AG09319 (cell line): ENCODE measurements at places on chromosomes 2 and 18.

GRCh38 chr2:218811382-218811781, 20.2 kb downstream of the PRKAG3 start:
- no peak for DNase-seq

GRCh38 chr2:59295524-59296162, 1054.5 kb upstream of the FANCL start:
- no peak for DNase-seq

GRCh38 chr2:30765876-30766470, 41.3 kb downstream of the CAPN13 start:
- no peak for DNase-seq

GRCh38 chr2:33275689-33276444, 200.6 kb upstream of the RASGRP3 start:
- peak; percentile 49 for DNase-seq

DNA sequence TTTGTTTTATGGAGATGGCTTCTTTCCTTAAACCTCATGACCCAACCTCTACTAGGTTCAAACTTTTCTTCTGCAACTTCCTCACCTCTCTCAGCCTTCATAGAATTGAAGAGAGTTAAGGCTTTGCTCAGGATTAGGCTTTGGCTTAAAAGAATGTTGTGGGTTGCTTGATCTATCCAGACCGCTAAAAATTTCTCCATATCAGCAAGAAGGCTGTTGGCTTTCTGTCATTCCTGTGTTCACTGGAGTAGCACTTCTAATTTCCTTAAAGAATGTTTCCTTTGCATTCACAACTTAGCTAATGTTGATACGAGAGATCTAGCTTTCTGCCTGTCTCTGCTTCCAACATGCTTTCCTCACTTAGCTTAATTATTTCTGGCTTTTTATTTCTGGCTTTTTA, 58.1 kb upstream of the KYNU start:
- DNase-seq: no peak

- peak; percentile 83 for DNase-seq
Observed at GRCh38 chr18:44537526-44537925, 143.2 kb upstream of the SETBP1 start.

- DNase-seq: no peak
Observed at GRCh38 chr2:63484481-63484880, 103.8 kb downstream of the WDPCP start.

GRCh38 chr2:168241208-168241607, 6.2 kb downstream of the STK39 start:
- DNase-seq: no peak

GRCh38 chr2:218028562-218029348, 26.0 kb upstream of the TNS1 start:
- no peak for DNase-seq

- no peak for DNase-seq
Observed at GRCh38 chr2:207749873-207750272, 19.8 kb downstream of the FZD5 start.

GRCh38 chr2:237673130-237674001, 46.0 kb downstream of the LRRFIP1 start:
- DNase-seq: no peak

DNA sequence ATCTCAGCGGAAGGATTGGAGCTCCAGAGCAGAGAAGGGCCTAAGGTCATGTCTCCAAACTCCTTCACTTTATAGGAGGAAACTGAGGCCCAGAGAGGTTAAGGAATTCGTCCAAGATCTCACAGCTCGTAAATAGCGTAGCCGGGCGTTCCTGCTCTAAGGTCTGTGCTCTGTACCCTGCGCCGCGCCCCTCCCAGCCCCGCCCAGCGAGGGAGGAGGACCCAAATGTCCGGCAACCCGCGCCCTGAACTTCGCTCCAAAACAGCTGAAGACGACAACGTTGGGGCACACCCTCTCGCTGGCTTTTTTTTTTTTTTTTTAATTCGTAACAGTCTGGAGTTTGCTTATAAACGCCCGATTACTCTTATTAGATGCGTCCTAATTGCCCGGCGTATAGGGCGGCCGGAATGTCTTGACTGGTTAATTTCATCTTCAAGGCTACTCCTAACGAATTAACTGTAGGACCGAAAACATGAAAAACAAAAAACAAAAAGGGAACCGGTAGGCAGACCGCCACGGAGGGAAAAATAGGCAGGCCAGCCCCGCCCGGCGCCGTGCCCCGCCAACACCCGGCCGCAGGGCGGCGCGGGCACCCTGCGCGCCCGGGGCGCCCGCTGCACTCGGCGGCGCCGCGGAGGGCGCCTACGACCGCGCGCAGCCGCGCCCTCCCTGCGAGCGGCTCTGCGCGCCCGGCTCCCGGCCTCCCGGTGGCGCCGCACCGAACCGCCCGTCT, 928 bp upstream of the FOSL2 start:
- DNase-seq: peak; percentile 79

- DNase-seq: no peak
Observed at GRCh38 chr2:75607400-75607798, 39.2 kb upstream of the MRPL19 start.

- DNase-seq: no peak
Observed at GRCh38 chr2:197229509-197230443, 80.8 kb downstream of the ANKRD44 start.

DNA sequence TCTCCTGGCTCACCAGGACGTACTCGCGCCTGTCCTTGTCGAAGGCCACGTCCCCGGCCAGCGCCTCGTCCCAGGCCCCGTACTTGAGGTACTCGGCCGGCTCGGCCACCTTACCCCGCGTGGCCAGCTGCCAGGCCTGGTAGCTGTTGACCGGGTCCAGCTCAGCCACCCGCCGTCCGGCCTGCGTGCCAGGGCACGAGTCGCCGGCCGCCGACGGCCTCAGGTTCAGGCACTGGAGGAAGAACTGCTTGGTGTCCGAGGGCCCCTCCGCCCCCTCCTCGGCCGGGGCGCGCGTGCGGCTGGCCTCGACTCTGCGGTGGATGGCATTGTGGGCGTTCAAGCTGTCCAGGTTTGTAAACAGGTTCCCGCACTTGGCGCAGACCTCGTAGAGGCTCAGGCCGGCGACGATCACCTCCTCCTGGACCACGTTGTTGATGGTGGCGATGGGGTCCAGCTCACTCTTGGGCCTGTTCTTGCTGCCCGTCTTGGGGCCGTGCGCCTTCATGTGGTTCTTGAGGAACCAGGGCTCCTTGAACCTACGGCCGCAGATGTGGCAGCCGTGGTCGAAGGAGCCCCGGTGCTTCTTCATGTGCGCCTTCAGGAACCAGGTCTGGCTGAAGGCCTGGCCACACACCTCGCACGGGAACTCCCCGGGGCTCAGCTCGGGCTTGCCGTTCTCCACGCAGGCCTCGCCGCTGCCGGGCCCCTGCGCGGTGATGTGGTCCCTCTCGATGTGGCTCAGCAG, 53.2 kb downstream of the ZNF516 start:
- DNase-seq: no peak

DNA sequence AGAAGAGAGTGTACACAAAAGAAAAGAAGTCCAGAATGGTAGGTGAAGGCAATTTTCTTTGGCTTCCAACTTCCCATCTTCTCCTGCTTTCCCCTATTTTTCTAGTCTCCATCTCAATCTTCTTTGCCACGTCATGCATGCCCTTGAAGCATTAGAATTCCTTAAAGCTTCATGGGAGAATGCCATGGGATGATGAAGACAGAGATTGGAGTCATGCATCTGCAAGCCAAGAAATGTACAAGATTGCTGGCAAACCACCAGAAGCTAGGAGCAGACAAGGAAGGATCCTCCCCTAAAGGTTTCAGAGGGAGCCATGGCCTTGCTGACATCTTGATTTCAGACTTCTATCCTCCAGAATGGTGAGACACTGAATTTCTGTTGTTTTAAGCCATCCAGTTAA, 305.9 kb downstream of the HRH4 start:
- DNase-seq: peak; percentile 85

- no peak for DNase-seq
Observed at GRCh38 chr2:73892631-73893329, at the start of gene ACTG2. Gene ACTG2 (plus strand): TSS chr2:73893008. CDS start chr2:73901312, 8,304 bp downstream.

- no peak for DNase-seq
Observed at GRCh38 chr2:230779607-230780006, 67.0 kb downstream of the CAB39 start.

DNA sequence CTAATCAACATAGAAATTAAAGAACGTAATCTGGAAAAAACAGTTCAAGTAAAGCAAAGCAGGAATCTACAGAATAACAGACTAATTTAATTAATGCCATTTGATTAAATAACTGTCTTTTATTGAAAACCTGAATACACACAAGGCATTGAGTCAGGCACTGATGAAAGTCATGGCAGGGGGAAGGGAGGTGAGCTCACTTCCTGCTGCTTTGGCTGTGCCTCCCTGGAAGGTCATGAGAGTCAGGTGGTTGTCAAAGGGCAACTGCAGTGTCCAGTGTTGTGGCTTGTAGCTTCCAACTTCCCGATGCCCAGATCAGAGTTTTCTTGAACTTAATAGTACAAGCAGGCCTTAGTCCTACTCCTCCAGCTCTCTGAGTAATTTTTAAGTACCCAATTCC, 180.9 kb downstream of the PID1 start:
- DNase-seq: no peak

GRCh38 chr2:146994246-146994645, 850.6 kb upstream of the ACVR2A start:
- DNase-seq: no peak

DNA sequence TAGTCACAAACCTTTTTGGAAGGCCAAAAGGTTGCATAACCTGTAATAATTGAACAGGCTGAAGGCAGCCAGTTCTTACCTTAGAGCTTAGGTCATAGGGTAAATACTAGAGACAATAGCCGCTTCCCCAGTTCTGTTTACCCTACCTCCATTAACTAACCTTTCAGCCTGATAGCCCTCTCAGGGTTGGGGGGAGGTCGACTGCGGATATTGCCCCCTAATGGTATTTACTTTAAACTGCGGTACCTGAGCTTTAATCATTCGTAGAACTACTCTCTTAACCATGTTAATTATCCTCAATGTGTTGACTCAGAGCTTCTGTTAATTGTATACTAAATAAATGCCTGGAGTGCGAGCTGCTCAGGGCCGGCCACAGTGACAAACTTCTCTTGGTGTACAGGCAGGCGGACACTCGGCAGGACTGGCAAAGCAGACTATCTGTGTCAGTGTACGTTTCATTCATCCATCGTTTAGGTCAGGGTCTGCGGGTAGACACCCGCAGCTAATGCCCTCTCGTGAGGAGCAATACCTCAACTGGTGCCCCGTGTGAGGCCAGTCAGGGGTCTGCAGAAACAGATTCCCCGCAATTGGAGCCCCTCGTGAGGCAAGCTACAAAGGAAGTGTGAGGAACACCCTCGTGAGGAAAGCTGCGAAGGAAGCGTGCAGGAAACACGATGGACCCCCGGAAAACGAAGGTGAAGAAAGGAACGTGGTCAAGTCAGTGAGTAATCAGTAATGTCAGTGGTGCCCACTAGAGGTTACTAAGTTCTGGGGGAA, 115.3 kb upstream of the SCN7A start:
- no peak for DNase-seq

- no peak for DNase-seq
Observed at GRCh38 chr2:86420913-86421312, 20.3 kb upstream of the KDM3A start.

DNA sequence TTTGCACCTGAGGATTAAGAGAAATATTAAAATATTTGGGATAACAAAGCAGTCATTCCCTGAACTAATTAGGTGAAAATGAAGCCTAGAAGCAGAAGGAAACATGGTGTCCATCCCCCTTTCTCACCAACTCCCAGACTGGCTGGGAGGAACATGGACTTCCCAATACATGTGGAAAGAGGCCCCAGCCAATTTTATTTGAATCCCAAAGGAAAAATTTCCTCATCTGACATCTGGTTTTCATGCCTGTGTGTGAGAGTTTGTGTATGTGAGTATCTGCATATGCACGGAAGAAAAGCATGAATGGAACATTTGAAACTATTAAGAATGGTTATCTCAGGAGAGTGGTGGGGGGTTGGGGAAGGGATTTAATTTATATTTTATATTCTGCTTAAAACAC, 84.3 kb downstream of the COPS8 start:
- DNase-seq: no peak

- DNase-seq: no peak
Observed at GRCh38 chr2:226310146-226310545, 489.5 kb downstream of the IRS1 start.

DNA sequence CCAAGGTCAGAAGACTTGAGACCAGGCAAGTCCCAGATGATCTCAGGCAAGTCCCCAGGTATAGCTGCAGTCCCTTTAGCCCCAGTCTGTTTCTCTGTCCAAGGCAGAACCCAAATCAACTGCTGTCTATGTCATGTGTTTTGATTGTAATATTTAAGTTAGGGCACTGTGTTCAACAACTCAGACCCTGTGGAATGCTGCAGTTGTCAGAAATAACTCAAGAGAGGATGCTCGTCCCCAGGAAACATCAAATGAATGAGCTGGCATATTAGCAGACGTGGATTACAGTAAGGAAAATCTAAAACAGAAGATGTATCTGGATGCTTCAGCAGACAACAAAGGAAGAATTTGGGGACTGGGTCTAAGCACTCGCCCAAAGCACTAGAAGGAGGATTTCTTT, 70.1 kb downstream of the BCL11A start:
- DNase-seq: no peak

DNA sequence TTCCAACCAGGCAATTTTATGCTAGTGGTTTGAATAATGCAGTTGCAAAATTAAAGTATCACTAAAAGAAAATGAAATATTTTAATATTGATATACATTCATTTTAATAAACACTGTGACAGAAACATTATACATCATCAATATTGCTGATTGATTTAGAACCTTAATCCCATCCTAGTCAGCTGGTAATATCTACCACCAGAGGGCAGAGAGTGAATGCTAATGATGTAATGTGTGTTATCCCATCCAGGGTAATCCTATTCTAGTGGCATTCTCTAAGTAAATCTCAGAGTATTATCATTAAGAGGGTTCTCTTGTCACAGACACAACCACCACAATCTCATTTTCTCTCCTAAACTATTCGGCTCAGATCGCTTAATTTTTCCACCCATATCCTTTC, 477.4 kb downstream of the CPS1 start:
- DNase-seq: no peak

DNA sequence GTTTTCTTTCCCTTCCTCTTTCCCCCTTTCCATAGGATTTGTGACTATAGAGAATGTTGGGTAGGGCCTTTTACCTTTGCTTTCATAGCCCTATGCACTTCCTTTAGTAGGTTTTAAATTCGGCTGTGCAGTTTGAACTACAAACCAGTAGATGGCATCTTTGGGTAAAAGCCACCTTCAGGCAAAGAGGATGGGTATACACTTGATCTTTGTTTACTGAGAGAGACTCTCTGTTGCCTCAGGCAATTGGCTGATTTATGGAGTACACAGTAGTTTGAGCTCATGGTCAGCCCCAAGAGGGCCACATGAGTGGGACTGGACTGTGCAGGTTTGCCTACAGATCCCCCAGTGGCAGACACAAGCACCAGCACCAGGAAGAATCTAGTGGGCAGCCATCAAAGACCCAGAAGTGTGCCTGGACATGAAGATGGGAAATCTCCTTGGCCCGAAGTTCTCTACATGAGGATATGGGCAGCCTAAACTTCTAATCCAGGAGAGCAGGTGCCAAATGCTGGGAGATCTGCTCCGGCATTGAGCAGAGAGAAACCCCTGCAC, 1304.3 kb upstream of the DDX18 start:
- no peak for DNase-seq

- DNase-seq: no peak
Observed at GRCh38 chr18:57836557-57836956, 33.4 kb upstream of the ATP8B1 start.

GRCh38 chr18:62717925-62718800, 2.8 kb downstream of the PHLPP1 start:
- no peak for DNase-seq
